ENCODE measurements at places on chromosomes 6 and 20.

DNA sequence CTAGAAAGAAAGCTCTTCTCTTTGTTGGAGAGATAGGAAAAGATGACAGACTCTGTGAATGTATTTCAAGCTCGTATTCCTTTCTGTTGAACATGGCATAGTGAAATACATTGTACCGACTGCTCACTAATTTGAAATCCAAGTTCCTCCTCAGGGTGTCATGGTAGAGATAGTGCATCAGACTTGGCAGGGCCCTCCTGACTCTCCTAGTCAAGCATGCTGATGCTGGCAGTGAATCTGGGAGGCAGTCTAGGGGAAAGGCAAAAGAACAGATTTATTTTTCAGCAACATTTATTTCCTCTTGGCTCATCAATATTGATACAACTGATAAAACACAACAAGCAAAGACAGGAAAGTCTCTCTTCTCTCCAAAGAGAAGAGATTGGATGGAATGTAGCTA is 356.3 kb upstream of the IRAK1BP1 start:
- no peak for DNase-seq

DNA sequence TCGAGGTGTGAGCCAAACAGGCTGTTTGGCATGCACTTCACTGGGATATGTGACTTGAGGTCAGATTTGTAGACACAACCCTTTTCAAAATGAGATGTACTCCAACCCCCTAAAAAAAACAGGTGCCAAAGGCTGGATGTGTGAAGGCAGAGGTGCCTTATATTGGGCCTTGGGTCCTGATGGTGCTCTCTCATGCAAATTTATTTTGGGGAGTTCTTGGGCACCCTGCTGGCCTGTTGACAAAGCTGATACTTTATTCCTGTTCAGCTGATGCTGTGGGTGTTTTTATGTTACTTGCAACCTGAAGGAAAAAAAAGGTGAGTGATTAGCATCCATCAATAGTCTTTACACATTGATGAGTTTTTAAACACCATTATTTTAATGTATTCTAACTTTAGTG is 121.5 kb downstream of the DNAH8 start:
- no peak for DNase-seq

DNA sequence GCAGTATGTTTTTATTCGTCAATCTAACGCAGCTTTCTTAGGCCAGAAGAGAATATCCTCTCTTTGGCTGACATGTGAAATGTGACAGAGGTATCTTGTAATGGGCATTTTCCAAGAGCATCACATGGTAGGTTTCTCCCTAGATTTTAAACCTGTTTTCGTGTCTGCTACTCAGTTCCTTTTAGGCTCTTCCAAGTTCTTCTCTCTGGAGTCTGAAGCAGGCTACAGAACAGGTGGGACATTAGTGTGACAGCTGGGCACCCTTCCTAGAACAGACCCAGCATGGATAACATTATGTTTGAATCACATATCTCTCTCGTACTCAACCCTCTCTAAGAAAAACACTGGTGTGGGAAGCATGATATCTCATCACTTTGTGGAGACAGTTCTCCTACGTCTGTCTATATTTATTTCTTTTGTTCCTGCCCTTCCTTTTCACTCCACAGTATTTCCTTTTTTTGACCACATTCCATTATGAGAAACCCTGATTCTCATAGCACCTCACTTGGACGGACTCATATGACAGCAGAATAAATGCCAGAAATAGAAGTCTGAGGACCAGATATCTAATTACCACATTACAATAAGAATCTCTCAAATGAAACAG is 263.4 kb downstream of the NKAIN2 start:
- no peak for DNase-seq

- DNase-seq = no peak
Observed at GRCh38 chr20:18611492-18611891, 23.6 kb downstream of the DTD1 start.

- no peak for DNase-seq
Observed at GRCh38 chr20:9140162-9140760, 71.4 kb downstream of the PLCB4 start.

DNA sequence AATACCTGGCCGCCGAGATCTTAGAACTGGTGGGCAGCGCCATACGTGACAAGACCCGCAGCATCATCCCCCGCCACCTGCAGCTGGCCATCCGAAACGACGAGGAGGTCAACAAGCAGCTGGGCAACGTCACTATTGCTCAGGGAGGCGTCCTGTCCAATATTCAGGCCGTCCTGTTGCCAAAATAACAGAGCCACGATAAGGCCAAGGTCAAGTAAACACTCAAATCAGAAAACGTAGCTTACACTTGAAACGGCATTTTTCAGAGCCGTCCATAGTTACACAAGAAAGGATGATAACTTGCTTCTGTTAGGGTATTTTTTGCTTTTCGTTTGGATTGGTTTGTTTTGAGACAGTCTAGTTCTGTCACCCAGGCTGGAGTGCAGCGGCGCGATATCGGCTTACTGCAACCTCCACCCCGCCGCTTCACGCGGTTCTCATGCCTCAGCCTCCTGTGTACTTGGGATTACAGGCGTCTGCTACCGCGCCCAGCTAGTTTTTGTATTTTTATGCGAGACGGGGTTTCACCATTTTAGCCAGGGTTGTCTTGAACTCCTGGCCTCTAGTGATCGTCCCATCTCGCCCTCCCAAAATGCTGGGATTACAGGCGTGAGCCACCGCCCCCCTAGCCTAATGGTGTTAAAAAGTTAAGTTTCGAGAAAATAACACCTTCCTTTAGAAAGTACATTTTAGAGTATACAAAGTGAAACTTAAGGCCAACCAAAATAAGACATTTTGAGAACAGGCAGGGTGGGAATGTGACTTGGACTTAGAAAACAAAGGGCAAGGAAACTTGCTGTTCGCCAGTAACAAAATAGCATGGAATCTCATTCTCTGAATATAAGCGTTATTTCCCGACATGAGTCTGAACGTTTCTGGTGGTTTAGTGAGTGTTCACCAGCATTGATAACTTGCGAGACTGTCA is 42.8 kb upstream of the HFE start:
- DNase-seq = peak; percentile 72

DNA sequence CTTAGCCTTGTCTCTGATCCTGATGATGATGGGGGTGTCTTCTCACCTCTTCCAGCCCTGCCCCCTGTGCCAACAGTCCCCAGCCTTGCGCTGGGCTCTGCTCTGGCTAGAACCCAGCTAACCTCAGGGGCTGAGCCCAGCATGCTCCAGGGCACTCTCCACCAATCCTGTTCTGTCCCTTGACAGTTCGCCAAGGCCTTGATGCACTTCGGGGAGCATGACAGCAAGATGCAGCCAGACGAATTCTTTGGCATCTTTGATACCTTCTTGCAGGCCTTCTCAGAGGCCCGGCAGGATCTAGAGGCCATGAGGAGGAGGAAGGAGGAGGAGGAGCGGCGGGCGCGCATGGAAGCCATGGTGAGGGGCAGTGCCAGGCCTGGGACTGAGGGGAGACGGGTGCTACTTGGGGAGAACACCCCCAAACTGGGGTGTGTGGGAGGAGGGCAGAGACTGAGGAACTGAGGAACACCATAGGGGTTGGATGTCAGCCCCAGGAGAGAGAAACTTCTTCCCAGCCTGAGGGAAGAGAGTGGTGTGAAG is 33.1 kb downstream of the MOCS1 start:
- DNase-seq = no peak

DNA sequence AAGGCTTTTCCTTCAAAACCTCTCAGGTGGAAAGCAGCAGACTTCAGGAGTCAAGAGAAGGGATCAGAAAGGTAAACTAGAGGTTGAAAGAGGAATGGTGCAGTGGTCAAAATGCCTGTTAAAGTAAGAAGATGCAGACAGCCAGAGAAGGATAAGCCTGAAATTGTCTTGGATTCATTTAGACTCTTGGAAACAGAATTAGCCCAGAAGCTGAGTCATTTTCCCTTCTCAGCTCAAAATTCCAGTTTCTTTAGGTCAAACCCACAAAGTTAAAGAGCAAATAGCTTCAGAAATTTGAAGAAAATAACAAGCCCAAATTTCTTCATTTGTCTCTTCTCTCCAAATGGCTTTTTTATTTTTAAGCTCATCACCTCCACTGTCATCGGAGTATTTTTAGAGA is 73.9 kb downstream of the DHX35 start:
- DNase-seq = peak; percentile 22

DNA sequence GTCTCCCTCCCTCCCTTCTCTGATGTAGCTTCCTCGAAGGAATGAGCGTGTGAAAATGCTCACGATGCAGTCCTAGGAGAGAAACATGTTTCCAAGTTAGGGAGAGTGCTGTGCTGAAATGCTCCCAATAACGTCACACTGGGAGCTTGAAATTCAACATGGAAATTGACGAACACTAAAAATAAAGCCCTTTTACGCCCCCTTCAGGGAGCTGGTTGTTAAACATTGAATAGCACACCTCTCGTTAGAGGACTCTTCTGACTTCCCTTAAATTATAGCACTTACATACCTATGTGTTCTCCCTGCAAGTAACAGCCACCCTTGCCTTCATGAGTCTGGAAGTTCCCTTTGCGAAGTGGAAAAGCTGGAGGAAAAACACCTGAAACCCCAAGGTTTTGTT is 88.6 kb downstream of the BFSP1 start:
- DNase-seq = peak; percentile 14

DNA sequence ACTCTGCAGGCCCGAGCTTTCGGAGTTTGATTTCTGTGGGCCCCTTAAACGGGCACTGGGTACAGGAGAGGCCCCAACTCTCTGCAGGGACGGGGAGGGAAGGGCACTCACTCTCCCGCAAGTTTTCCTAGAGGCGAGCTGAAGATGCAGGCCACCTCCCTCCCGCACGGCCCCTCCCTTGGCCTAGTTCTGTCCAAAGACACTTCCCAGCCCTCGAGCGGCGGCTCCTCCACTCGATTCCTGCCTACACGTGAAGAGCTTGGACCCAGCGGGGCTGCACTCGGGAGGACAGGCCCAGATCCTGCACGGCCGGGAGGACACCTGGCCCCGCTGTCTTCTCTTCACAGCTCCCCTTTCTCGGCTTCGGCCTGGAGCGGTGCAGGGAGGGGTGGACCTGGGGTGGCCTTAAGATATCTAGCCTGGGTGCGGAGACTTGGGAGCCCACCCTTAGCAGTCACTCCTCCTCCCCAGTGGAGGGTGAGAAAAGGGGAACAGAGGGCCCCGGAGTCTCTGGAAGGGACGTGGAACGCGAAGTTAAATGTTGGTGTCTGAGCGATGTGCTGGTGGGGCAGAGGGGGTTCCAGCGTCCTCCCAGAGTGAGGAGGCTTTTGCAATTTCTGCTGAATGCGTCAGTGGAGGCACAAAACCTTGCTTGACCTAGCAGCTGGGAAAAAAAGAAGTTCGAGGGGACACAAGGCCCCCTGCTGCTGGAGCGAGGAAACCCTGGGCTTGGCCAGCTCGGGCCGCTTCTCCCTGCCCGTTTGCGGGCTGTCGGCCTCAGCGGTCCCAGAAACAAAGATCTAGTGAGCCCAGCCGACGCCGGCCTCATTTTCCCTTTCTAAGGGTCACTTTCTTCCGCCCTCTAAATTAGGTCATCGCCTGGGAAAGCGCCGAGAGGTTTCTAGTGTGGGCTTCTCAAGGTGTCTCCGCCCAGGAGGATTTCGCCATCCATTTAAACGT is 4.9 kb downstream of the OLIG3 start:
- DNase-seq = no peak
